Fibroblast of skin of back (primary cell): ENCODE measurements at places on chromosomes 13 and 19.

DNA sequence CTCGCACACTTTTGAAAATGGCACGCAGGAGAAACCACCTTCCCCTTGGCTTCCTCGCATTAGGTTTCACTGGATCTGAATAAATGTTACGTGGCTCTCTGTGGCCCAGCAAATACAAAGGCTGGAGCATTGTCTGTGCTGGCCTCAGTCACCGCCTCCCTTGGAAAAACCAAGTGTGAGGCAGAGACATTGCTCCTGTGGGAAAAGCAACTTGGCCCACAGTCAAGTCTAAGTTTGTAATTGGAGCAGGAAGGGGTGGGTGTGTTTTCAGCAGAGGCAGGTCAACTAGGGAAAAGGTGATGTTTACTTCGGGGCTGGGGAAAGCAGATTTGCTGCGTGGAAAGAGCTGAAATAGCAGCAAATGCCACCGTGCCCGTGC lies 101.6 kb downstream of the IRS2 start:
- DNase-seq = no peak

- no peak for DNase-seq
These were observed 23.3 kb downstream of the RBM26 start for GRCh38 chr13:79382545-79383275.

DNA sequence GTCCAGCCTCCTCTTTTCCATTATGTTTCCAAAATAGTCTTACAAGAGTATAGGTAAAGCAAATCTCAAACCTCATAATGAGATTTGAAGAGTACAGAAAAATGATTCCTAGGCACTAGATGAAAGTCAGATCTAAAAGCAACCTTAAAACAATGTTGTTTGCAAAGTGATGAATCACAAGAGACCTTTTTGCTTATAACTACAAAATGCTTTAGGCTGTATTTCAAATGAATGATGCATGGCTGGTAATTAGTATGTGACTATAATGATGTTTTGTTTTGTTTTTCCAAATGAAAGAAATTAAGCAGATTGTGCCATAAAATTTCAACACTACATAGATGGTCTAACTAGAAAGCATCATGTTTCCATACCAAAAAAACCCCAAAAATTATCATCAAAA lies 272.7 kb downstream of the DIAPH3 start:
- DNase-seq = no peak

GRCh38 chr13:108785844-108786243 lies 156.4 kb downstream of the MYO16 start:
- DNase-seq = no peak

DNA sequence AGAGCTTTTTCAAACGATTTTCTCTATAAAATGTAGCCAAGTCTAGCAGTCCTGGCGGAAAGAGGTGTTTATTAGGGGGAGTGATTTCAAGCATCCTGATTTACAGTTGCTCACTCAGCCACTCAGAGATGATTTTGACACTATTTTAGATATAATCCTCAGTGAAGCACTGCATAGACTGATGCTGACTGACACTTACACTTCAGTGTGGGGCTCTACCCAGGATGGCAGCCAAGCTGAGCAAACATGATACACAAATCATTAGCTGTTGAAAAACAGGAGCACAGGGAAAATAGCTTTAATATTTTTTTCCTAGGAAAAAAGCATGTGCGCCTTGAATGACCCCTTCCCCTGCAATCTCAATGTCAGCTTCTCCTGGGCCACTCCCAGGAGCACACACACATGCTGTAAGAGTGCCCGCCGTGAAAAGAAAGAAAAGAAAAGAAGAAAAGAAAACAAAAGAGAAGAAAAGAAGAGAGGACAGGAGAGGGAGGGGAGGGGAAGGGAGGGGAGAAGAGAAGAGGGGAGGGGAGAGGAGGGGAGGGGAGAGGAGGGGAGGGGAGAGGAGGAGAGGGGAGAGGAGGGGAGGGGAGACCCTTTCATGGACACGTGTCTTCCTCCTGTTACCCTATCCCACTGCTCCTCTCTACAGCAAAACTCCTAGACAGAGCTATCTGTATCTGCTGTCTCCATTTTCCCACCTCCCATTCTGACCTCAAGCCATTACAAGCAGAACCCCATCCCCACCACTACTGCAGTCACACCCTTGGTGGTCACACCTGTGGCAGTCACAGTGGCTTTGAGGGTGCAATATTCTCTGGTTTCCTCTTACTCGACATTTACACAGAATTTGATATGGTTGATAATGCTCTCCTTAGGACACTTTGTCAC lies 36.4 kb downstream of the RCBTB2 start:
- no peak for DNase-seq

DNA sequence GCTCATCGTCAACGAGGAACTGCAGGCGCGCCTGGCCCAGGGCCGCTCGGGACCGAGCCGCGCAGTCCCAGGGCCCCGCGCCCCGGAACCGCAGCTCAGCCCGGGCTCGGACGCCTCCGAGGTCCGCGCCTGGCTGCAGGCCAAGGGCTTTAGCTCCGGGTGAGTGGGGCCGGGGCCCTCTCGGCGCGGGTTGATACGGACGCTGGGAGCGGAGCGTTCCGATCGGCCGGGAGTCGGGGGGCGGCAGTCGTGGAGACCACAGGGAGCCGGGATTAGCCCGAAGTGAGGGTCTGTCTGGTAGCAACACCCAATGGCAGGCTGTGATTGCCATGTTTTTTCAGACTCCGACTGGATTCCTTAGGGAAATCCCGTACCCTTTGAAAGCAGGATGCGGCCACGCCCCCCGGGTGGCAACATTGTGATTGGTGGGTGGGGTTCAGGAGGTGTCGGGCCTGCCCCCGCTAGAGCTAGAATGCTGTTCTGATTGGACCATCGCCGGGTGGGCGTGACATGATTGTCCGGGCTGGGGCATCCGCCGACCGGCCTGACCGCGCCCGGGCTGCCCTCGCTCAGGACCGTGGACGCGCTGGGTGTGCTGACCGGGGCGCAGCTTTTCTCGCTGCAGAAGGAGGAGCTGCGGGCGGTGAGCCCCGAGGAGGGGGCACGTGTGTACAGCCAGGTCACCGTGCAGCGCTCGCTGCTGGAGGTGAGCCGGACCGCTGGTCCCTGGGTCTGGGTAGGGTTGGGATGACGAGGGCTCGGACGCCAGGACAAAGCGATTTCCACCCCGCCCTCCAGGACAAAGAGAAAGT lies 11.3 kb downstream of the EPS8L1 start:
- peak; percentile 91 for DNase-seq

DNA sequence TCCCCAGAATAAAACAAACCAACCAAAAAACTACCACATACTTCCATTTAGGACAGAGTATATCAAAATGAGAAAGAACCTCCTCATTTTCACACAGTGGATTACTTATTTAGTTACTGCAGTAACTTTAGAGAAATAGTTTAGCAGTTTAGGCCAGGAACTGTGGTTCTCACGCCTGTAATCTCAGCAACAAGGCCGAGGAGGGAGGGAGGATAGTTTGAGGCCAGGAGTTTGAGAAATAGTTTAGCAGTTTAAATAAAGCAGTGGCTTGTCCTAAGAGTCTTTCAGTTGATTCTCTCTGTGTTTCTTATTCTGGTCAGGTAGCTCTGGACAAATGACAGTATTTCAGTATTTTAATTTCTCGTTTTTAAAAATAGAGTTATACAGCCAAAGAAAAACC lies 9.4 kb downstream of the HMGB1 start:
- DNase-seq = no peak

DNA sequence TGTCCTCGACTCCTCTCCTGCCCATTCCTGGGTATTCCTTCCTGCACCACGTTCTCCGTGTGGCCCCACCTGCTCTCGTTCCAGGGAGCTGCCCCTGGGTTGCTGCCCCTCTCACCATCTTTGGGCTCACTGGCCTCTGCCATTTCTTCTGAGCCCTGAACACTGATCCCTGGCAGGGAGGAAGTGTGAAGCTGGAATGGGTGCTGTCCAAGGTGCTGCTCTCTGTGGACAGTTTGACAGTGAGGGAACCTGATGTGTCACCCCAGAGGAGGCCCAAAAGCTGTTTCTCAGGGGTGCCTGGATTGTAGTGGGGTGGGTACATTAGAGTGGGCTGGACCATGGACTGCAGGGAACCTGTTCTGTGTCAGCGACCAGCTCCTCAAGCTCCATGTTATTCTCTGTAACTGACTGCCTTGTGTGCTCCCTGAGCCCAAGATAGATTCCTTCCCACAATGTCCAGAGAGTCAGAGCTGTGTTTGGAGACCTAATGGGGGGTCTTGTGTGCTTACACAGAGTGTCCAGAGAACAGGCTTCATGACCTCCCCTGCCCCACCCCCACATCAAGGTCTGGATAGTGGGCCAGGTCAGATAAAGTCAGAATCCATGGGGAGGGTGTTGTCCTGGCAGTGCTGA lies 7.2 kb upstream of the CEACAM8 start:
- peak; percentile 32 for DNase-seq

DNA sequence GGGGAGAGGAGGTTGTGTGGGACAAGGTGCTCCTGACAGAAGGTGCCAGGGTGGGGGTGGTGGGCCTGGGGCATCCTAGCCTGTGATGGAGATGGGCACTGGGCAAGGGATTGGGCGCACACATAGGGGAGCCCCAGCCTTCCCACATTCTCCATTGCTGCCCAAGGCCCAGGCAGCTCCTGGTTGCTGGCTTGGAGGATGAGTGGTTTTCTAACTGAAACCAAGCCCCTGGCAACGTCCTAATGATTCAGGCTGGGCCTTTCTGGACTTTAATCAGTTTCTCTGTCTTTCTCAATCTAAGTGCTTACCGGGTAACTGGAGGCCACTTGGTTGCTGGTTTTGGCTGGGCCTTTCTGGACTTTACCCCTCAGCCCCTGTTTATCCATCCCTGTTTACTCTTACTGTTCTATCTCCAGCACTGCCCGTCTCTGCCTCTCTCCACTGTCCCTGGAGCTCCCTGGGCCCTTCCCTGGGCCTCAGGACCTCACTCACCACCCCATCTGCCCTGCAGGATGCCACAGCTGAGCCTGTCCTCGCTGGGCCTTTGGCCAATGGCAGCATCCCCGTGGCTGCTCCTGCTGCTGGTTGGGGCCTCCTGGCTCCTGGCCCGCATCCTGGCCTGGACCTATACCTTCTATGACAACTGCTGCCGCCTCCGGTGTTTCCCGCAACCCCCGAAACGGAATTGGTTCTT lies 354 bp downstream of the CYP4F3 start:
- no peak for DNase-seq

DNA sequence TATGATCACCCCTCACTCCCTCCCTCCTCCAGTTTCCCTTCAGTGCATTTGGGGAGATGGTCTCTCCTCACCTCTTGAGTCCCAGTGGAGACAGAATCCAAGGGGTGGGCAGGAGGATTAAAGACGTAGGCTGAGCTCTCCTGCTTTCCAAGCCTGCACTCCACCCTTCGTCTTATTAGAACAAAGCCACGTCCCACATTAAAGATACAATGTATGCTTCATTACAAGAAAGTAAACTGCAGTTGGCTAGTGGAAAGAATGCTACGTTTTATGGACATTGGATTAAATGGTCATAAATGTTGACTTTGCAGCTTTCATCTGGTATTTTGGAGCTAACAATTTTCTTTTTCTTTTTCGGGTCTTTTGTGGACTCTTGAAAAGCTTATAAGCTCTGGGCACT lies 1.5 kb upstream of the KLK11 start:
- DNase-seq = no peak

DNA sequence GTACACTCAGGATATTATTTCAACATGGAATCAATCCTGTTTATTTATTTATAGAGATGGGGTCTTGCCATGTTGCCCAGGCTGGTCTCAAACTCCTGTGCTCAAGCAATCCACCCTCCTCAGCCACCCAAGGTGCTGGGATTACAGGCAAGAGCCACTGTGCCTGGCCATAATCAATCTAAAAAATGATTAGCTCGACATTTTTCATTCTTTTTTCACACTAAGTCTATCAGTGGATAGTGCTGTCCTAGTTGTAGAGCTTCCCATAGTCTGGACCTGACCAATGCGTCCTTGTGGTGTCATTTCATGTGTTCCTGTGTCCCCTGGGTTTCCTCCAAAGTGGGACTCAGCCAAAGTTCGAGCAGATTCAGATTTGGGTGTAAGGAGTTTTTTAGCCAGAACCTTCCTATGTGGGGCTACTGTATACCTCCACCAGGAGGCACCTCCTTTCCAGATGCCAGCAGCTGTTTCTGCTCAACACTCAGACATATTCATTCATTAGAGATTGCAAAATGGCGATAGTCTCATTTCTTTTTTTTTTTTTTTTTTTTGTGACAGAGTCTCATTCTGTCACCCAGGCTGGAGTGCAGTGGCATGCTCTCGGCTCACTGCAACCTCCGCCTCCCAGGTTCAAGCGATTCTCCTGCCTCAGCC lies 61.1 kb downstream of the MAP4K1 start:
- DNase-seq = no peak

DNA sequence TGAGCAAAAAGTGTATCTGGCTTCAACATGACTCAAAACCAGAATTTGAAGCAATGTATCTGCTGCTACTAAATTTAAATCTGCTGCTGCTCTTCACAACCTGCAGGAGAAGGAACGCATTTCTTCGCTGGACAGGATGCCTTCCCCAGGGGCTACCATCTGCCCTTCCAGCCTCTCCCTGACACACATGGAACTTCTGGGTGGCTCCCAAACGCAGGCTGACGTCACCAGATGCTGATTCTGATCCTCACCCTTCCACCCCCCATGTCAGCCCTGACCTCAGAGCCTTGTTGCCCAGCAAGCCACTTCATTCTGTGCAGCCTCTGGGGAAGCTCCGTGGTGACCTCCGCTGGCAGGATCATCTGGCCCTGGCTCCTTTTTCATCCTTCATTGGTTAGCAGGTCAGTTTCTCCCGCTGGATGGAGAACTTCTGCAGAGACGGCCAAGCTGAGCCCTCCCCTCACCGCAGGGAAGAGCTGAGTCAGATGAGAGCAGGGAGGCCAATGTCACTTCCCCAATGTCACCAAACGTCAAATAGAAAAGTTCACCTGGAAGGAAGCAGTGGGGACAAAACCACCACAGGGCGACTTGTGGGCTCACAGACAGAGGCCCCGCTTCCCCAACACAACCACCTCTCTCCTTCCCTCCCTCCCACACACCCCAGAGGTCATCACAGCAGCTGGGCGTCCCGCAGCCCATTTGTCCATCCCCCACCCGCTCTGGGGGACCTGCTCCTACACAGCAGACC lies 14.0 kb upstream of the RAB20 start:
- DNase-seq = peak; percentile 48

GRCh38 chr13:71030784-71031183 lies 836.2 kb downstream of the DACH1 start:
- no peak for DNase-seq

- no peak for DNase-seq
These were observed 6.3 kb downstream of the BICRA start for GRCh38 chr19:47615230-47615629.

DNA sequence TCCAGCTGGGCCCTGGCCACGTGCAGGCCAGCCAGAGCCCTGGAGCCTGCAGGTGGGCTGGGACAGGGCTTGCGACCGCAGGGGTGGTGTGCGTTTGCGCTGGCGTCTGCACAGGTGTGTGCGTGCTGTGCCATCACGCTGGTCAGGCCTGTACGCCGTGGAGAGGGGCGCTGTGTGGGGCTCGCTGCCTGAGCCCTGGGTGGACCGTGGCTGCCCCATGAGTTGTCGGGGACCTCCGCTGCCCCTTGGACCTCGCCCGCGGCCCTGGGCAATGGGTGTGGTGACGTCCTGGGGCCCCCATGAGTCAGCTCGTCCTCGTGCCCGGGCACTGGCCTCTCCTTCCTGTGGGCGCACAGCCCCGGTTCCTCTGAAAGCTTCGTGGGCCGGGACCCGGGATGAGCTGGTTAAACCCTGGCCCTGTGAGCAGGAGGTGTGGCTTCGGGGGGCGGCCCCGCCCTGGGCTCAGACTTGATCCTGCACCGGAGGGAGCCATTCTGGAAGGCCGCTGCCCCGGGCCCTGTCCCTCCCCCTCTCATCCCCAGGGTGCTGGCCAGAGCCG lies 6.8 kb downstream of the CSNK1G2 start:
- no peak for DNase-seq
